ENCODE measurements at places on chromosomes 6 and 20.

DNA sequence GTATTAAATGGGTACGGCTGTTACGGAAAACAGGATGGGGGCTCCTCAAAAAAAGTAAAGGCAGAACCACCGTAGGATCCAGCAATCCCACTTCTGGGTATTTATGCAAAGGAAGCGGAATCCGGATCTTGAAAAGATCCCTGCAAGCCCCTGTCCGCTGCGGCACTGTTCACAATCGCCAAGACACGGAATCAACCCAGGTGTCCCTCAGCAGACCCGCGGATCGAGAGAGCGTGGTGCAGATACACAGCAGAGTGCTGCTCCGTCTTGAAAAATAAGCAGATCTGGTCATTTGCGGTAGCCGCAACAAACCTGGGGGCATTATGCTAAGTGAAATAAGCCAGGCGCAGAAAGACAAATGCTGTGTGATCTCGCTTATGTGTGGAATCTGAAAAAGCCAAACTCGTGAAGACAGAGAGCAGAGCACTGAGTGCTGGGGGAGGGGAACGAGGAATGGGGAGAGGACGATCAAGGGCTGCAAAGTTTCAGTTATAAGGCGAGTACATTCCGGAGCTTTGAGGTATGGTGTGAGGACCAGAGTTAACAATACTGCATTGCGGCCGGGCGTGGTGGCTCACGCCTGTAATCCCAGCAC lies 41.3 kb downstream of the NTSR1 start:
- DNase-seq, result no peak

GRCh38 chr20:25282796-25283195 lies 34.9 kb downstream of the PYGB start:
- DNase-seq, result no peak

DNA sequence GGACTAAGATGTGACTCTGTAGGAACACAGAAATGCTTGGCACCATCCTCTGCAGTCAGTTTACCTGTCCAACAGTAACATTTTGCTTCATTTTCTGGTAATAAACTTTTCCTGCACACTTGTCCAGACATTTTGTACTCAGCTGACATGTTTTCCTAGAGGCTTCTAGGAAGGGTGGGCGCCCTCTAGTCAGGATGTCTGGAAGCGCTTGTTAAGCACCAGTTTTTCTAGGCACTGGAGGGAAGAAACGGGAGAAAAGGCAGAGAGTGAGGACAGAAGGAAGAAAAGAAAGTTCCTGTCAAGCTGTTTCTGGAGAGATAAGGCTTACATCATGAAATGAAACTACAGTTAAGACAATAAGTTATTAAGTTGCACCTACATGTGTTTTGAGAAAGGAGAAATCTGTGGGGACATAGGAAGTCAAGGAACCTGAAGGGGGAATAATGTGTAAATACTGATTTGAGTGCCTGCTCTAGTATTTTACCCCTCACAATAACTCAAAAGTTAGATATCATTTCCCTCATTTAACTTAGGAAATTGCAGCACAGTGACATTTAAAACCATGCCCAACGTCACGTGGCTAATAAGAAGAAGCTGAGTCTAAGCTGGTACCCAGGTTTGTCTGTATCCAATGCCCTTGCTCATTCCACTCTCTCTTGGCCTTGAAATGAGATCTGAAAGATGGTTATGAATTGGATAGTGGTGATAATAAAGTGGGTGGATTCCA lies 42.7 kb upstream of the TNFRSF21 start:
- DNase-seq, result no peak

DNA sequence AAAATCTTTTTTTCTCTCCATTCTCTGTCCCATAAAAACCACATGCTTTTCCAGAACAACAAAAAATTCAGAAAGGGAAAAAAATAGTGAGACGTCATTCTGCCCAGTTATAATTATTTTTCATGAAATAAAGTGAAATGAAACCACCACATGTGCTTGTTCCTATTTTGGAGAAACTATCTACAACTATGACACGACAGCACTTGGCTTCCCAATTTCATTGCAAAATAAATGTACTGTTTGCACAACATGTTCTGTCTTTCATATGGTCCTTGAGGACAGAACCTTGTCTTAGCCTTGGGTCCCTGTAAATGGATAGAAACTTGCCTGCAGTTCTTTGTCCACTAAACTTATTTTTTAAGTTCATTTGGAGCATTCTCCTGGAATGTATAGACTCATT lies 5.6 kb upstream of the MAN1A1 start:
- DNase-seq, result no peak

GRCh38 chr6:126010040-126010439 lies 23.7 kb downstream of the TRMT11 start:
- DNase-seq, result no peak
